MCF 10A (cell line): ENCODE measurements at places on chromosomes 6 and 20.

DNA sequence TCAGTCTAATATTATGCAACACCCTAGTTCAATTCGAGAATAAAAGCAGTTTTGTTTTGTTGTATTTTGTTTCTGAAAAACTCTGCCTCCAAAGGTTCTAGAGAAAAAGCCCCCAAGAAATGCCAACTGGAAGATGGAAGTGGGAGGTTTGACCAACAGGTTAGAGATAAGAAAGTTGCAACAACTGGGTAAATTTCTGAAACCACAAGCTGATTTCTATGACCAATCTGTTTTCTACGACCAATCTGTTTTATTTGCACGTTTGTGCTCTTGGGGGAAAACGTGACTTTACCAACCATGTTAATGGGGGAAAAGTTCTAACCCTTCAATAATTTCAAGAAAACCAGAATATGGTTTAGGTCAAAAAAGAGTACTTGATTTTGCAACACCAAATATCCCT lies 173.2 kb downstream of the PDE7B start:
- H3K36me3 ChIP-seq: no peaks in the 10 kb centered on the region
- H3K4me1 ChIP-seq: no peaks in the 10 kb centered on the region
- no peaks in the 10 kb centered on the region for H3K27me3 ChIP-seq
- no peak overlapping the region for H3K27ac ChIP-seq
- H3K4me3 ChIP-seq: no peak overlapping the region

DNA sequence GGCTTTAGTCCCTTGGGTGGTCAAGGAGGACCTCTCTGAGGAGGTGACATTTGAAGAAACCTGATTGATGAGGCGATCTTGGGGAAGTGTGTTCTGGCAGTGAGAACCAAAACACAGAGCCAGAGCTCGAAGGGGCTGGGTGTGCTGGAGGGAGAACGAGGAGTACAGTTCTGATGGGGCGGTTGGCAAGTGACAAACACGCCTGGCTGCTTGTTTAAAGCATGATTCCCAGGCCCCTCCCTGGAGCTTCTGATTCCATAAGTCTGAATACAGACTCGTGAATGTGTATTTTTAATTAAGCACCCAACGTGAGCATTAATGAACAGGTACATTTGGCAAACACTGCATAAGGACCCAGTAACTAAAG lies 886 bp upstream of the NFATC2 start:
- no peak for DNase-seq
- H3K27me3 ChIP-seq: peaks cover 99% of the 10 kb centered on the region
- H3K4me3 ChIP-seq: no peak overlapping the region
- H3K27ac ChIP-seq: no peak overlapping the region
- no peaks in the 10 kb centered on the region for H3K36me3 ChIP-seq

GRCh38 chr6:16095180-16095579 lies 33.7 kb upstream of the MYLIP start:
- no peak overlapping the region for H3K4me3 ChIP-seq
- H3K27me3 ChIP-seq: peaks cover 12% of the 10 kb centered on the region
- no peak overlapping the region for H3K27ac ChIP-seq
- H3K36me3 ChIP-seq: no peaks in the 10 kb centered on the region
- H3K4me1 ChIP-seq: no peaks in the 10 kb centered on the region

DNA sequence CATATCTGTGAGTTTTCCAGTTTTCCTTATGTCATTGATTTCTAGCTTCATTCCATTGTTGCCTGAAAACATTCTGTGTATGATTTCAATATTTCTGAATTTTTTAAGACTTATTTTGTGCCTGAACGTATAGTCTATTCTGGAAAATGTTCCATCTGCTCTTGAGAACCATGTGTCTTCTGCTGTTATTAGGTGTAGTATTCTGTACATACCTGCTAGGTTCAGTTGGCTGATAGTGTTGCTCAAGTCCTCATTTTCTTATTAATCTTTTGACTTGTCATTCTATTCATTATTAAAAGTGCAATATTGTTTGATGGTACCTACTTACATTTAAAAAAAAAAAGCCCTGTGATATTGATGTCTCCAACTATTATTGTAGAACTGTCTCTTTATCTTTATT lies 869.8 kb upstream of the MAN1A1 start:
- no peaks in the 10 kb centered on the region for H3K4me1 ChIP-seq
- H3K27ac ChIP-seq: no peak overlapping the region
- H3K27me3 ChIP-seq: no peaks in the 10 kb centered on the region
- no peaks in the 10 kb centered on the region for H3K36me3 ChIP-seq

- H3K4me3 ChIP-seq: no peak overlapping the region
- no peaks in the 10 kb centered on the region for H3K36me3 ChIP-seq
- peaks cover 31% of the 10 kb centered on the region for H3K27me3 ChIP-seq
- no peaks in the 10 kb centered on the region for H3K4me1 ChIP-seq
- H3K27ac ChIP-seq: no peak overlapping the region
- peak; percentile 52 for DNase-seq
Measured at GRCh38 chr20:46013829-46014516, 5.3 kb downstream of the MMP9 start.

DNA sequence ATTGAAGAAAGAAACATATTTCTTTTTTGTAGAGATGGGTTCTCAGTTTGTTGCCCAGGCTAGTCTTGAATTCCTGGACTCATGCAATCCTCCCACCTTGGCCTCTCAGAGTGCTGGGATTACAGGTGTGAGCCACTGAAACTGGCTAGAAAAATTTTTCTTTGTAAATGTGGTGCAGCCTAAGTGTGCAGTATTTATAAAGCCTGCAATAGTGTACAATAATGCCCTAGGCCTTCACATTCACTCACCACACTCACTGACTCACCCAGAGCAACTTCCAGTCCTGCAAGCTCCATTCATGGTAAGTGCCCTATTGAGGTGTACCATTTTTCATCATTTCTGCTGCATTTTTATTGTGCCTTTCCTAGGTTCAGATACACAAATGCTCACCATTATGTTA lies 31.4 kb downstream of the NHSL1 start:
- H3K4me3 ChIP-seq: no peak overlapping the region
- no peak for DNase-seq
- H3K27me3 ChIP-seq: no peaks in the 10 kb centered on the region
- peaks cover 20% of the 10 kb centered on the region for H3K36me3 ChIP-seq

DNA sequence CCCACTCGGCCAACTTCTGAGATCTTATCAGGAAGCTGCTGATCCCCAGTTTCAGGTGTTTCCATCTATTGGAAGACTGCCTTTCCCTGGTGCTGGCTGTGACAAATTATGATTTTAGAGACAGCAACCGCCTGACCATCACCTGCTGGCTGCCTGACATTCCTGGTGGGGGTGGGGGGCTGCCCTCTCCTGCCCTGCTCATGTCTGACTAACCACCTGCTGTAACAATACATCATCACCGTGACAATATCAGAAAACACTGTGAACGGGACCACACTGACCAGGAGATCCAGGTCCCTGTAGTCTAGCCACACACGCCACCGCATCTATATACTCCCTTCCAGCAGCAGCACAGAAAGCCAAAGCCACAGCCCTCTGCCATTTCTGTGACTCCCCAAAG lies 537.5 kb downstream of the QKI start:
- no peak overlapping the region for H3K27ac ChIP-seq
- H3K27me3 ChIP-seq: no peaks in the 10 kb centered on the region
- no peak overlapping the region for H3K4me3 ChIP-seq
- DNase-seq: no peak
- H3K36me3 ChIP-seq: no peaks in the 10 kb centered on the region

DNA sequence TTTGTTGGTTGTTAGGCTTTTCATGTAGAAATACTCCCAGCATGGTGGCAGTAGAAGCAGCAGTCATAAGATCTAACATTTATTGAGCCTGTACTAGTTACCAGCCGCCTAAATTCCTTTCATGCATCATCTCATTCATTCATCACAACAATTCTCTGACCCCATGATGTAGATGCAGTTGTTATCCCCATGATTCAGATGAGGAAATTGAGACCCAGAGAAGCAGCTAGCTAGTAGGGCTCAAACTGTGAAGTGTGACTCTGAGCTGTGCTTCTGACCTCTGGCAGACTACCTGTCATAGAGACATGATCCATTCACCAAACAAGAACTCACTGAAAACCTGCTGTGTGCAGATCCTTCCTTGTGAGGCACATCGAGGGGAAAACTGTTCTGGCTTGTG lies 16.9 kb downstream of the RREB1 start:
- no peak overlapping the region for H3K4me3 ChIP-seq
- no peak for DNase-seq
- peaks cover 44% of the 10 kb centered on the region for H3K4me1 ChIP-seq
- H3K27ac ChIP-seq: peak overlapping the region; percentile 69
- peaks cover 31% of the 10 kb centered on the region for H3K36me3 ChIP-seq
- H3K27me3 ChIP-seq: no peaks in the 10 kb centered on the region

GRCh38 chr6:124334359-124334758 lies 530.7 kb downstream of the NKAIN2 start:
- no peaks in the 10 kb centered on the region for H3K27me3 ChIP-seq
- H3K4me1 ChIP-seq: peaks cover 4% of the 10 kb centered on the region
- H3K27ac ChIP-seq: no peak overlapping the region
- no peak overlapping the region for H3K4me3 ChIP-seq

GRCh38 chr6:130632897-130633296 lies 194.3 kb upstream of the SMLR1 start:
- no peaks in the 10 kb centered on the region for H3K27me3 ChIP-seq
- no peak overlapping the region for H3K27ac ChIP-seq
- no peaks in the 10 kb centered on the region for H3K4me1 ChIP-seq
- no peak overlapping the region for H3K4me3 ChIP-seq
- H3K36me3 ChIP-seq: no peaks in the 10 kb centered on the region

- no peak overlapping the region for H3K4me3 ChIP-seq
- H3K36me3 ChIP-seq: no peaks in the 10 kb centered on the region
- H3K27ac ChIP-seq: no peak overlapping the region
- DNase-seq: no peak
Measured at GRCh38 chr6:20870021-20870420, 335.8 kb downstream of the CDKAL1 start.

GRCh38 chr6:40477246-40478126 lies 109.7 kb downstream of the LRFN2 start:
- H3K4me3 ChIP-seq: no peak overlapping the region
- H3K27ac ChIP-seq: no peak overlapping the region
- H3K36me3 ChIP-seq: no peaks in the 10 kb centered on the region
- H3K4me1 ChIP-seq: no peaks in the 10 kb centered on the region
- DNase-seq: no peak

DNA sequence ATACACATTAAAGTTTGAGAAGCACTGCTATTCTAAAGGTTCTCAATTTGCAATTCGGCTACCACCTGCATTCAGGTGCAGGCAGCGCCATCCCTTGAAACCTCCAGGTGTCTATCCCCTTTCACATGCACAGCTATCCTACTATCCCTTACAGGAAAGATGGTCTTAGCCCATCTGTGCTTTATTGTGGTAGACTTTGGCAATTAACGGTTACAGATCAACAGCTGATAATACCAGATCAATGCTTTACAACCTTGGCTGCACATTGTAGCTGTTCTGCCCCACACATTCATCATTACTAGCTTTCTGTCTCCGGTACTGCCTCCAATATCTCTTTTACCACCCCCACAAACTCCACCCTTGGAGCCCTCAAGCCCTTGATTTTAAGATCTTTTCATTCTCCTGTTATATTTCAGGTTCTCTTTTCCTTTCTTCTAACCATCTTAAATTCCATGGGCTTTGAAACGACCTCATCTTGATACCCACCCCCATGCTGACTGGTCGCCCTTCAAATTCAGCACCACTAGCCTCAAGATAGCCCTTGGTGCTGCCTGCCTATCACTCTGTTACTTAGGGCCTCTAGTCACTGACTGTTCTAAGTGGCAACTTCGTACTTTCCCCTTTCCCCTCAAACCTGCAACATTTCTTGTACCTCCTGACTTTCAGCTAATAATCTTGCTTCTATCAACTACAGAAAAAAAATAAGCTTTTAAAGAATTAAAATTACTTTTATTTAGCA lies 50.8 kb downstream of the SPTLC3 start:
- H3K27me3 ChIP-seq: no peaks in the 10 kb centered on the region
- peaks cover 9% of the 10 kb centered on the region for H3K4me1 ChIP-seq
- peak overlapping the region; percentile 68 for H3K27ac ChIP-seq
- no peak overlapping the region for H3K4me3 ChIP-seq

GRCh38 chr6:39706819-39707335 lies 18.3 kb downstream of the KIF6 start:
- no peaks in the 10 kb centered on the region for H3K36me3 ChIP-seq
- no peak overlapping the region for H3K27ac ChIP-seq
- H3K4me3 ChIP-seq: no peak overlapping the region
- H3K4me1 ChIP-seq: no peaks in the 10 kb centered on the region
- H3K27me3 ChIP-seq: no peaks in the 10 kb centered on the region

GRCh38 chr20:61980647-61981583 lies 84.8 kb downstream of the TAF4 start:
- H3K27ac ChIP-seq: no peak overlapping the region
- peak; percentile 26 for DNase-seq

- no peaks in the 10 kb centered on the region for H3K27me3 ChIP-seq
- H3K4me1 ChIP-seq: peaks cover 27% of the 10 kb centered on the region
- no peak for DNase-seq
Measured at GRCh38 chr20:50759678-50760077, 28.3 kb downstream of the PARD6B start.

GRCh38 chr6:27911956-27912446 lies at the start of gene OR2B2:
Gene OR2B2 (minus strand): TSS chr6:27912396. CDS start chr6:27912319, 77 bp downstream.
- no peaks in the 10 kb centered on the region for H3K27me3 ChIP-seq
- H3K36me3 ChIP-seq: no peaks in the 10 kb centered on the region
- DNase-seq: no peak

GRCh38 chr6:167776906-167777627 lies 49.6 kb upstream of the AFDN start:
- no peak overlapping the region for H3K4me3 ChIP-seq
- no peaks in the 10 kb centered on the region for H3K36me3 ChIP-seq
- H3K4me1 ChIP-seq: no peaks in the 10 kb centered on the region
- H3K27ac ChIP-seq: no peak overlapping the region
- no peak for DNase-seq
- peaks cover 48% of the 10 kb centered on the region for H3K27me3 ChIP-seq

GRCh38 chr6:132648828-132649227 lies 10.2 kb downstream of the TAAR1 start:
- no peak overlapping the region for H3K27ac ChIP-seq
- no peak overlapping the region for H3K4me3 ChIP-seq
- DNase-seq: no peak
- no peaks in the 10 kb centered on the region for H3K36me3 ChIP-seq
- H3K27me3 ChIP-seq: no peaks in the 10 kb centered on the region

- H3K4me1 ChIP-seq: peaks cover 59% of the 10 kb centered on the region
Measured at GRCh38 chr20:47315339-47316056, 41.0 kb downstream of the ZMYND8 start.

DNA sequence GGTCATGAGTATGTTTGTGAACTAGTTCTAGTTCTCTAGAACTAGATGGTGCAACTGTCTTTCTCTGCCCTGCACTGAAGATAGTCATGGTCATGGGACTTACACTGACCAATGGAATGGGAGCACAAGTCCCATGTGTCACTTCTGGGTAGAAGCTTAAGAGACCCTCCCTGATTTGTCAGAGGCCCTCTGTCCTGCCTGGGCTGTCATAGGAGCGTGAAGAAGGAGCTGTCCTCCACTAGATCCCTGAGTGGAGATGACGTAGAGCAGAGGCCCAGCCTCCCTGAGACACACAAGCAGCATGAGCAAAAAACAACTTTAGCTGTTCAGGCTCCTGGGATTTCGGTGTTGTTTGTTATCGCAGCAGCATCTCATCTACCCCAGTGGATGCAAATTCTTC lies 514.5 kb downstream of the PREX1 start:
- H3K4me1 ChIP-seq: peaks cover 9% of the 10 kb centered on the region
- no peaks in the 10 kb centered on the region for H3K36me3 ChIP-seq
- H3K4me3 ChIP-seq: no peak overlapping the region
- H3K27me3 ChIP-seq: peaks cover 66% of the 10 kb centered on the region
- no peak for DNase-seq
